ENCODE measurements at places on chromosomes 11 and 22. TPM values are rescaled to one million over a fixed set of nuclear protein-coding genes. Genes with fewer than 3 reads are reported as not detected.

Gene OR51I1
- polyA plus RNA-seq: 0.10 TPM

Gene MPZL3
- polyA plus RNA-seq: 2.5 TPM

Gene ZDHHC8
- polyA plus RNA-seq: 69.9 TPM

Gene OR6A2
- 0.06 TPM for polyA plus RNA-seq

Gene VSIG2
- polyA plus RNA-seq: 1.2 TPM

Gene RAB3IL1
- polyA plus RNA-seq: 2.9 TPM

Gene SYTL2
- 1.4 TPM for polyA plus RNA-seq

Gene GDPD5
- 60.2 TPM for polyA plus RNA-seq

Gene LAMTOR1
- polyA plus RNA-seq: 214 TPM

Gene TMEM41B
- polyA plus RNA-seq: 16.6 TPM

Gene HORMAD2
- polyA plus RNA-seq: not detected

Gene MIEF1
- 14.8 TPM for polyA plus RNA-seq

Gene SHISAL1
- polyA plus RNA-seq: not detected

Gene SMC1B
- not detected for polyA plus RNA-seq

Gene STK33
- polyA plus RNA-seq: 0.63 TPM

Gene TEX12
- polyA plus RNA-seq: not detected

Gene INS
- not detected for polyA plus RNA-seq

Gene SEC14L2
- 24.0 TPM for polyA plus RNA-seq
